ENCODE measurements at places on chromosomes 13 and 19.

GRCh38 chr19:10412257-10412977 is 7.9 kb upstream of the PDE4A start:
- DNase-seq, result peak; percentile 95

DNA sequence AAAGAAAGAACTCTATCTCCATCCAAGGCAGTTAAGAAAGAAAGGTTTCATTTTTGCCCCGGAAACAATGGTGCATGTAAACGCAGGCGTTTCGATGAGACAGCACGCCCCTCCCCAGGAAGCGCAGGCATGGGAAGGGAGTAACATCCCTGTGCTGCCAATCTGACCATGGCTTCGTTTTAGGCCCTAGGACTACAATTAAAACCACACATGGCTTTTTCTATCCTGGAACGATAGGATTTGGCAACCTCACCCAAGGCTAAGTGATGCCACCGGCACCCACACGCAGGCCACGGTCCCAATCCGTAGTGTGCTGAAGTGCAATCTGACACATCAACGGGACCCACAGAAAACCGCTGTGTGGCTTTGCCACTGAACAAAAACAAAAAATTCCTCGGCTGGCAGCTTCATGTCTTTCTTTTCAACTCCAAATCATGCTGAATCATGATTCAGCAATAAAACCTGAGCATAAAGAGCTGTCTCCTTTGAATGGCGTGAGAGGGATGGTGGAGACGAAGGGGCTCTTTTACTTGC is 24.2 kb downstream of the RANBP3 start:
- DNase-seq, result no peak

DNA sequence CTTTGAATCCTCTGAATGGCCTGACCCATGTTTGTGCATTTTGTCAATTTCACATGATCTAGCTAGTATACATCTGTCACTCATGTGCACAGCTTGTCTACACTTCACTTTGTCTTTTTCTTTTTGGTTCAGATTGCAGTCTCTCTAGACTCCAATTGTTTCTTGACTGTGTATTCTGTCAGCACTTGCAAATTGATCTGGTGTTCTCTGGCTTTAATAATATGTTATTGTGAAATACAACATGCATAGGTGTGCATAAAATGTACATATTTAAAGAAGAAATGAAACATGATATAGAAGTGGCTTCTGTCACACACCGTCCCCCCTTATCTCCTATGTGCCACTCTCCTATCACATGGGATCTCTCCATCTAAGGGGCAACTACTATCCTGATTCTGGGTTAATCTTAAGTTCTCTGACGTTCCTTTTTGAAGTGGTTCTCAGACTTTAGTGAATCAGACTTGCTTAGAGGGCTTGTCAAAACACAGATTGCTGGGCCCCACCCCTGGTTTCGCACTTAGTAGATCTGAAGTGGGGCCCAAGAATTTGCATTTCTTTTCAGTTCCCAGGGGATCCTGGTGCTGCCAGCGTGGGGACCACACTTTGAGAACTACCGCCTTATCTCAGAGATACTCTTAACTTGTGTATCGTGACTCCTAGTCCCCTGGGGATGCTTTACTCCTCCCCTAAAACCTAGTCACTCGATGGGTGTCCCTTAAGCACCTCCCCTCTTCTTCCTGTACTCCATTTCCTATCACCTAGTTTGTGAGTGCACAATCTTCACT is 5.8 kb downstream of the KRTDAP start:
- DNase-seq, result peak; percentile 91

GRCh38 chr19:50067575-50067974 is 41.8 kb downstream of the ZNF473 start:
- no peak for DNase-seq

DNA sequence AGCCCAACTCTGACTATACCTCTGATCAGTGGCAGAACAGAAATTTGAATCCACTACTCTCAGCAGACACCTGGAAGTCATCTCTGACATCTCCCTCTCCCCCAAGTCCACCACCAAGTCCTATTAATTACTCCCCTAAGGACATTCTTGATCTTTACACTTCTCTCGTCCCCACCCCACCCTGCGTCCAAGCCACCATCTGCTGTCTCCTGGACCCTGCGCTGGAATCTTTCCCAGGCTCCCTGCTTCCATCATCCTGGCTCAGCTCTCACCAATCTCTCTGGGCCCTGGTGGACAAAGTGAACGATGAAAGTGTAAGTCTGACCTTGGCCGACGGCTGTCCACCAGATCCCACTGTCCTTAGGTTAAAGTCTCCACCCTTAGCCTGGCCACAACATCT is 145.6 kb upstream of the GJB6 start:
- no peak for DNase-seq

DNA sequence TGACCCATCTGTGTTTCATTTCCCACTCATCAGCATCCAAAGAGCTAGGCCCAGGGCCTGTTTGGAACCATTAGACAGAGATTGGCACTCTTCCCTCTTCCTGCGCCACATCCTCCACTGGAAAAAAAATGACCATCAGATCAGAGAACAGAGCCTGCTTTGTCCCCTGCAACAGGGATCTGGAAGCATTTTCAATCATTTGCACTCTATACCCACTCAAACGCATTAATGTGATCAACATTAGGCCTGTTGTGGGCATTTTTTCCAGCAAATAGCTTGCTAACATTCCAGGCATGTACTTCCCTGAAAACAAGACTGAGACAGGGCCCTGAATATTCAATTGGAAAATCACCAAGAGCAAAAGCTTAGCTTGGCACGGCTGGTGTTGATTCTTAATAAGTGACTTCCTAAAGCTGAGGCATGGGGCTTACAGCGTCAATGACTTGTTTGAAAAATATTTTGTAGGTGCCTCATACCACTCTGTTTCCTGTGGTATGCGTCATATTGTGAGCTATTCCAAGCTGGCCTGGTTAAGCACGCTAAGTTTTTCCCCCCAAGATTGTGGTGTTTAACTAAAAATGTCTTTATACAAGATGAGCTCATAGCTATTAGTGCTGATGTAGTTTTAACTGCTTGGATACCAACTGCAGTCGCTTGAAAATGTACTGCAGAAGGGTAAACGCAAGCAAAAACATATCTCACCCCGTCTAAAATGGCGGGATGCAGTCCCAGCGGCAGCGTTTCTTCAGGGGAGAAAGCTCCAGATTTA is 404.4 kb downstream of the SPRY2 start:
- DNase-seq, result no peak

- no peak for DNase-seq
These were observed 42.9 kb upstream of the RAP2A start for GRCh38 chr13:97390941-97391600.

DNA sequence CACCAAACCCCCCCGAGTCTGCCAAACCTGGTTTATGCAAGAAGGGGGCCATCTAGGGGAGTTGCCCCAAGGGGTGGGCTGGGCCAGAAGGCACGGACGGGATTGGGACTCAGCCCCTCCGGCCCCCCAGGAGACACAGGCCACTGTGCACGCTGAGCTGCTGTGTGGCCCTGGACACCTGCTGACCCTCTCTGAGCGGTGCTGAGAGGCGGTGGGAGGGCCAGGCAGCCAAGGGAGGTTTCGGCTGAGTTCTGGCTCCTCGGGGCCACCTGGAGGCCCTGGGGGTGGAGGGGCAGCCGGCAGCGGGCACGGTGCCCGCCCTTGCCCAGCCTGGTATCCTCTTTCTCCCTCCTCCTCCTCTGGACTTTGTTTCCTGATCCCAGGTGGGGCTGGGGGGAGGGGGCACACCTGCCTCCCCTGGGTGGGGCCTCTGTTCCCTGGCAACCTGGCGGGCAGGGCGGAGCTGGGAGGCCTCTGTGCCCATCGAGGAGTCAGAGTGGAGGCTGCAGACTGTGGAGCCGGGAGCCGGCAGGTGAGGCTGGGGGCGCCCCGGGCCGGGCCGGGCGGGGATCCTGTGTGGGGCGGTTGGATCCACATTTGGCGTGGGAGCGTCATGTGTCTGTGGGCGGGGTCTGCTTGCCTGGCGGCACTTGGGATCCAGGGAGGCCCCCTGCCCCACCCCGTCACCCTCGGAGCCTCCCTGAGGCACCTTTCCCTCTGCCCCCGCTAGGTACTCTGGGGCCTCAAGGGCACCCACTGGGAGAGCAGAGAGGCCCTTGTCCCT is at the start of gene MISP:
Gene MISP (plus strand): TSS at position 473 of the 784 bp plus-strand sequence. CDS start 5,835 bp downstream, outside the sequence.
- no peak for DNase-seq

GRCh38 chr19:49556412-49557398 is 23.7 kb downstream of the NOSIP start:
- DNase-seq, result no peak

GRCh38 chr19:2627319-2627829 is 75.1 kb downstream of the GNG7 start:
- DNase-seq, result peak; percentile 92

- DNase-seq, result no peak
These were observed 1503.5 kb downstream of the UQCRFS1 start for GRCh38 chr19:27709496-27709895.

DNA sequence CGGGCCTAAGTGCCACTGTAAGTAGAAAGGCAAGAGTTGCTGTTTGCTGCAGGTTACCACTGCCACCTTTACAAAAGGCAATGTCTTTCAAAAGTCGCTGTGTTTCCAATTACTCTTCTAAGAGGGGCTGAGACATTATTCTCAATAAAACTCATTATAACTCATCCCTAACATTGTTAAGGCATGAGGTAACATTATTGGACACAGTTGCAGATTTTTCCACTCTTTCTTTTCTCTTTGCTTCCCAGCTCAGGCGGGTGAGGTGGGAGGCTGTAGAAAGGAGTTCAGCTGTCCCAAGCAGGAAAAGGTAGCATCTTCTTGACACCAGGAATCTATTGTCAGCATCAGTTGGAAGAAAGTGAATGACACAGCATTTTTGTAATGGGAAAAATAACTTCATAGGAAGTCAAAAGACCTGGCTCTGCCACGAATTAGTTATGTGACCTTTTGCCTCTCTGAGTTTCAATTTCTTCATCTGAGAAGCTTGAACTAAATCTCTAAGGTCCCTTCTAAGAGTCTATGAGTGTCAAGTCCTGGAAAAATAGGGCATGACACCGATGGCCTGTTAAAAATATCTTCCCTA is 2.1 kb upstream of the UBL3 start:
- DNase-seq, result no peak

DNA sequence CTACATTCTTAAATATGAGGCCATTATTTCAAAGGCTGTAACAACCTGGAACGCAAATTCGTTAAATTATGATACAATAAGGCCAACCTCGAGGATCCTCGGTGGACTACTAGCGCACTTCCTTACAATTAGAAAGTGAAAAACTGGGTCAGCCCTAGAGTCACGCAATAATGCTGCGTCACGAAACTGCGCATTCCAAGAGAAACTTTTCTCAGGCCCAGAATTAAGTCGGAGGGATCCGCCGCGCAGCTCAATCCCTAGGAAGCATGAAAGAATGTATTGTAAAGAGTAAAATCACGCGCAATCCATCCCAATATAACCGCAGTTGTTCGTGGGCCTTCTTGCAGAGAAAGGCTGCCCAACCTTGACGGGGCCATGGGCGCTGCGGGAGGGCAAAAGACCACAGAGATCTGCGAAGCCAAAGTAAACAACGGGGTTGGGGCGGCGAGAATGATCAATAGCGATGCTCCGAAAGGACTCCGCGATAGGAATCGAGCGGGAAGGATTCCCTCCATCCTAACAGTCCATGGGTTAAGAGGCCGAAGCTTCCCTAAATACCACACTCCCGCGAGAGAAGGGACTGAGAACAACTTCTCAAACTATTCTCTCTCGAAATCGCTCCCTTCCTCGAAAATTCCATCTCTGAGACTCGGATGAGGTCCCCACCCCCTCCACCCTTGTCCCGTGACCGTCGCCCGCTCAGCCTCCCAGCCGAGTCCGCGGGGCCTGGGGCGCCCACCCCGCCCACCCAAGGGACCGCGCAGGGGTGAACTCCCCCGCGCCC is 564 bp downstream of the SPART start:
- DNase-seq, result no peak

DNA sequence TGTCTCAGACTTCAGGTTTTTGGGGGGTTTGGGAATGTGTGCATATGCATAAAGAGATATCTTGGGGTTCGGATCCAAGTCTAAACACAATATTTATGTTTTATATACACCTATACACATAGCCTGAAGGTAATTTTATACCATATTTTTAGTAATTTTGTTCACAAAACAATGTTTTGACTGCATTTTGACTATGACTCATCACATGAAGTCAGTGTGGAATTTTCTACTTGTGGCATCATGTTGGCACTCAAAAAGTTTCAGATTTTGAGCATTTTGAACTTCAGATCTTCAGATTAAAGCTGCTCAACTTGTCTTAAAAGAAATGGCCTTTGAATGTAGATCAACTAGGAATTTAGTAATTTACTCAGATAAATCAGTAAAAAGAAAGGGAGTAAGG is 712.9 kb upstream of the GPC6 start:
- DNase-seq, result no peak

DNA sequence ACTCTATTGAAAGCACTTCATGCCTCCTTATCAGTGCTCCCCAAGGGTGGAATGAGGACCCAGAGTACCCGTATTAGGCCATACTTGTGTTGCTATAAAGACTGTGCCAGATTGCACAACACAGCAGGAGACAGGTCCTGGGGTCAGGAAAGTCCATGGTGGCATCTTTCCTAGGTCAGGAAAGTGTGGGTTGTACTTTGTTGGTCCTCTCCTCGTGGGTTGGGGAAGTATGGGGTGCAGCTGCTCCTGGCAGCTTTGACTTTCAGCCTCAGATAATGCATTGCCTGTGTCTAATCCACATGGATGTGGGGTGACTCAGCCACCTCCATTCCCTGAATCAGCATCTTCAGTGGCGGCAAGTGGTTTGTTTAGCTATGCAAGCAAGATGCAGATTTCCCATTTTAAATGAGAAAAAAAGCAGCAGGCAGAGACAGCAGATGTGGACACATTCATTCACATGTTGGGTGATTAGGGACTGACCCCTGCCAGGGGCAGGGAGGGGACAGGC is 8.4 kb upstream of the CYP2B6 start:
- DNase-seq, result no peak

DNA sequence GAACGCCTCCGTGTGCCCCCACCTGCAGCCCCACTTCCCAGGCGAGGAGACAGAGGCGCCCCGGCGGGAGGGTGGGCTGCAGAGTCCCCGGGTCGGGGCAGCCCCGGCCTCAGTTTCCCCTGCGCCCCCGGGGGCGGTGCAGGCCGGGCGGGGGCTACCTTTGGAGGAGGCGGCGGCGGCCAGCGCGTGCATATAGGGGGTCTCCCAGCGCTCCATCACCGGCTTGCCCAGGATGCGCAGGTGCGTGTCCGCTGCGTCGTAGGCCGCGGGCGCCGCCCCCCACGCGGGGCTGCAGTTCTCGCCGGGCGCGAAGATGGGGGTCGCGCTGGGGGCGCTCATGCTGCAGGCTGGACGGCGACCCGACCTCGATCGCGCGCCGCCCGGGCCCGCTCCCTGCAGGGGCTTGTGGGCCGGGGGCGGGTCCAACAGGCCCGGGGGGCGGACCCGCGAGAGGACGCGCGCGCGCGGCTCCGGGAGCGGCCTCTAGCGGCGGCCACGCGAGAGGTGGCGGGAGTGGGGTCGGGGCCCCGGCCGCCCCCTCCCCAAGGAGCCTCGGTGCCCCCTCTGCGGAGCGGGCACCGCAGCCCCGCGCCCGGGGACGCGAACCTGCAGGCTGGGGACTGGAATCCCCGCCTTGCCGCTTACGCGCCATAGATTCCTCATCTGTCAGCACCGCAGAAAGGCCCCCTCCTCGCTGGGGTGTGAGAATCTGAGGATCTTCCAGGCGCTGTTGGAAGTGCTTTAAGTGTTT is at the start of gene GAMT:
Gene GAMT (minus strand): TSS at position 405 of the 751 bp plus-strand sequence. CDS start 66 bp downstream, at position 339.
- DNase-seq, result peak; percentile 70
